ENCODE measurements at places on chromosomes 16 and 17.

GRCh38 chr17:73564843-73565242 lies 79.4 kb downstream of the SDK2 start:
- no peak for DNase-seq

DNA sequence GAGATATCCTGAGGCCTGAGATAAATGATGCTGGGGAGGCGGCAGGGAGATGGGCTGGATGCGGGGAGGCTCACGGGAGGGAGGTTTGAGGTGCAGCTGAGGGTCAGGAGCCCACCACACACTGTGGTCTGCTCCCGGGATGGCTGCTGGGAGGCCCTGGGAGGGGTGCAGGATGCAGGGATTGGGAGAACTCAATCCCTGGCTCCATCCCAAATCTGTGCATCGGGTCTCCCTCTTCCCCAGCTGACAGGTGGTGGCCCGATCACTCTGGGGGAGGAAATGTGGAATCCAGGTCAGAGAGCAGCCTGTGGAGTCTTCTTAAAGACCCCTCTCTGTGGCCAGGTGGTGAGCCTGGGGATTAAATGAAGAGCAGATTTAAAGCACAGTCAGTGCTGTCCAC lies 12.0 kb downstream of the PHB1 start:
- DNase-seq, result no peak

DNA sequence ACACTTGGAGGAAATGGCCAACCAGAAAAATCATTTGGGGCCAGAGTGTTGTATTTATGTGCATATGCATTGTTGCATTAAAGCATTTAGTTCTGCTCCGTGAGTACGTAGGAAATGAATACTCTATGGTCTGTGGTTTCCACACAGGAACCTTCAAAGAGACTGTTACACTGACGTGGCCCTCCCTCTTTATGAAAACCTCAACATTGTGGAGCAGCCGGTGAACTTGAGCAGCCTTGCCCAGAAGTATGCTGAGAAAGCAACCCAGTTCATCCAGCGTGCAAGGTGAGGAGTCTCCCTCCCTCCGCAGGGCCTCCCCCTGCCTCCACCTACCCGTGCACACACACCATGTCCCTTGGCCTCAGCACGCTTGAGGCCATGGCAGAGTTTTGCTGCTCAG lies 65.2 kb downstream of the ARSG start:
- no peak for DNase-seq

GRCh38 chr17:10610884-10611283 lies 46.2 kb downstream of the MYH3 start:
- DNase-seq, result no peak

GRCh38 chr17:48901241-48901640 lies 7.0 kb upstream of the UBE2Z start:
- no peak for DNase-seq

GRCh38 chr17:57478478-57479250 lies 222.3 kb downstream of the MSI2 start:
- DNase-seq, result no peak

GRCh38 chr16:75483222-75483621 lies 12.0 kb downstream of the CHST6 start:
- no peak for DNase-seq

GRCh38 chr17:8719291-8720246 lies 25.1 kb downstream of the CCDC42 start:
- DNase-seq, result no peak

DNA sequence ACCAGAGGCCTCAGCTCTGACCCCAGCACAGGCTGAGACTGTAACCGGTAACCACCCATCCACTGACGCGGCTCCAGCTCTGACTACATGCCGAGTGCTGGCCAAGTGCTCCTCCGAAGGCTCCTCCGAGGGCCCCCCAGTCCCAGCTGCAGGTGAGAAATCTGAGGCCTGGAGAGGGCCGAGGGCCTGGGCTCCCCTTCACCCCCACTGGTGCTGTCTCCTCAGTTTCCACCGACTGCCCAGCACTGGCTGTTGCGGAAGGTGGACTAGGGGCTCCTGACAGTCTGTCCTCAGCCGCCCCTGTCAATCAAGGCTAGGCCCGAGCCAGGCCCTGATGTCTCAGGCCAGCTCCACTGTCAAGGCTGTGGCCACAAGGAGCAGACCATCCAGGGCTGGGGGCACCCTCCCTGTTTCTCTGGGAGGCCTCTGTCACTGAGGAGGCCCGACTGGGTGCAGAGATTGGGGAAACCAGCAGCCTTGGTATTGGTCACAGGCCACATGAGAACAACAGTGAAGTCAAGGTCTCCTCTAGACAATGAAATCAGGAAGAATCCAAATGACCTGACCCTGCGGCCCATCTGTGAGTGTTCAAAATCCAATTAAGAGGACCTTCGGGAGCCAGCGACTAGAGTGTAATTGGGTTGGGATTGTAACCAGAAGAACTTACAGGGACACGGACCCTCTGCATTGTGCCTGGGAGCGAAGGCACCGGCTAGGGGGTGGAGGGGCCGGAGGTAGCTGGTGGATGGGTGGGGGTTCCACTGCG lies 5.1 kb downstream of the TMEM235 start:
- no peak for DNase-seq

DNA sequence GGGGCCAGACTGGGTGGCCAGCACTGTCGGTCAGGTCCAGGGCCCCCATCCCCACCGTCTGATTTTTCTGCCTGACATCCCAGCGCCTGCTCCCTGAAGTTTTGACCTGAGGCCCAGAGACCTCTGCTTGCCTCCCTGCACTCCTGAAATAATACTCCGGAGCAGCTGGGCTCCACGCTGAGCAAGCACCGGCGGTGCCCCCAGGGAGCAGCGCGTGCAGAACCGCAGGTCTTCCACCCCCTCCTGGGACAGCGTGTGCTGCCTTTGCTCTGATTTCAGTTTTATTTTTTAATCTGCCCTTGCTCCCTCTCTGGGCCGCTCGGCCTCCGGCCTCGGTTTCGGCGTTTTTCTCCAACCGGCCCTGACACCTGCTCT lies 132.4 kb upstream of the GSE1 start:
- DNase-seq, result peak; percentile 80

- DNase-seq, result no peak
Observed at GRCh38 chr17:574061-574460, 140.6 kb downstream of the VPS53 start.

DNA sequence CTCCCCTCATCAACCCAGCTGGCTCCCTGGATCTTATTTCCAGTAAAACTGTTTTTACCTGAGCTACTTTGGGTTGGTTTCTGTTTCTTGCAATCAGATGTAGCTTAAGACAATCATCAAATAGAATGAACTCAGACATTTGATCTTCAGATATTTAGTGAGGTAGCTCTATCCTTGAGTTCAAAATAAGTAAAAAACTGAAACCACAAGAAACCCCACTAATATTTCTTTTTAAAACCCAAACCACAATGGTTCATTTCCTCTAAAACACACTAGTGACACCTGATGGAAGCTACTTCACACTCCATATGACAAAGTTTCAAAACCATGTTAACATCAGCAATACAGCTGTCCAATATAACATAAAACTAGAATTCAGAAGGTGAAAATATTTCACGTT lies 37.8 kb downstream of the CACNG1 start:
- DNase-seq, result no peak

- no peak for DNase-seq
Observed at GRCh38 chr17:37774504-37774903, 29.6 kb upstream of the HNF1B start.

DNA sequence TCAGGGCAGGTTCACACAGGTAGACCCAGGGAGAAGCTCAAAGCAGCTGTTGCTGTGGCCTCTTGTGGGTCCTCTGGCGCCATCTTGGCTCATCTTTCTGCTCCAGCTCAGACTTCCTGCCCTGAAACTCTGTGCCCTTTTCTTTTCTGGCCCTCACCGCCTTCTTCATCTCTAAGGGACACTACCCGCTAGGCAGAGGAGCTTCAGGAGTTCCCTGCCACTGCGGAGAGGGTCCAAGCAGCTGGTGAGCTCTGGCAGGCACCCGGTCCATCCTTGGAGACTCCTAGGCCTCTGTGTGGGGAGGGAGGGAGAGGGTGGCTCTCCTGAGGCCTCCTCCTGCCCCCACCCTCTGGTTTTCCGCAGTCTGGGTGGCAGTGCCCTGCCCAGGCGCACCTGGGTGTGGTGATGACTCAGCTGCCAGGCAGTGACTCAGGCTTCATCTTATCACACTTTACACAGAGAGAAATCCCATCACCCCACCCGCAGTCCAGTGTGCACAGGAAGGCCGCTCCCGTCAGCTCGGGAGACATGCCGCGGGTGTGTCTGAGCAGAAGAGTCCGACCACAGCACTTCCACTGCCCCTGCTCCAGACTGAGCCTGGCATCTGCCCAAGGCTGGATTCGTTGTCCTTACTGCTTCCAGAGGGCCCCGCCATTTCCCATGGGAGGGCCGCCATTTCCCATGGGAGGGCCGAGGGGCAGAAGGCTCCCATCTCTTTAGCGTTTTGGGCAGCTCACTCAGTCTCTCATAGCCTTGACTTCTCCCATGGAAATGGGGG lies 7.3 kb downstream of the NT5C start:
- DNase-seq, result peak; percentile 60

- no peak for DNase-seq
Observed at GRCh38 chr17:71440513-71440912, 680.3 kb upstream of the SOX9 start.

- DNase-seq, result peak; percentile 37
Observed at GRCh38 chr16:58515871-58516767, 802 bp downstream of the SETD6 start.

DNA sequence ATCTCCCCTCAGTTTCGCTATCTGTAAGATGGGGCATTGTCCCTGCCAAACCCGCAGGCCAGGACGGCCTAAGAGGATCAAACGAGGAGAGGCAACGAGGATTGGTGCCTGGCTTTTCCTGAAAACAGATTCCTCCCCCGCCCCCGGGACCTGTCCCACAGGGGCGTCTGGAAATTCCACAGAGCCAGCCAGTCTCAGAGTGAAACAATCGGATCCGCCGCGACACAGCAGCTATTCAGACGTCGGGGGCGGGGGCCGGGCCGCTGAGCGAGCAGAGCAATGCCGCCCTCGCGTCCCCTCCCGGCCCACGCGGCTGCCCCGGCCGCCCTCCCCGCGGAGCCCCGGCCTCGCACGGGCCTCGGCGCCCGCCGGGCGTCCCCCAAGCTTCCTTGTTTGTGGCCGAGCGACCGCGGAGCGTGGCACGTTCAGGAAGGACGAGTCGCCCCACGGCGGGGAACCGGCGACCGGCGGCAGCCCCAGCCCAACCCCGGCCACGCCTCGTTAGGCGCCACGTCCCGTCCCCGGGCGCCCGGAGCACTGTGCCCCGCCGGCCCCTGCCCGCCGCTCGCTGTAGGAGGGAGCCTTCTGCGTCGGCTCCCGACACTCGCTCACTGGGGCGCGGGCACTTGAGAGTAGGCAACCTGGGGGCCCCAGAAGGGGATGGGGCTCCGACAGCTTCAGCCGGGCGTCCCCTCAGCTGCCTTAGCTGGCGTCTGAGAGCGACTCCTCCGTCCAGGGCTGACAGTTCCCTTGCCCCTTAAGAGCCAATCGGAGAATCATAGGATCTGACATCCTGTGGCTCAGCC lies 29.6 kb upstream of the PHOSPHO1 start:
- DNase-seq, result no peak
